Stimulated activated CD8-positive, alpha-beta memory T cell treated with anti-CD3 and anti-CD28 coated beads, Interleukin-15, amount 100 ng/mL, for 4 hours (primary cell): ENCODE measurements at places on chromosomes 12 and 14.

DNA sequence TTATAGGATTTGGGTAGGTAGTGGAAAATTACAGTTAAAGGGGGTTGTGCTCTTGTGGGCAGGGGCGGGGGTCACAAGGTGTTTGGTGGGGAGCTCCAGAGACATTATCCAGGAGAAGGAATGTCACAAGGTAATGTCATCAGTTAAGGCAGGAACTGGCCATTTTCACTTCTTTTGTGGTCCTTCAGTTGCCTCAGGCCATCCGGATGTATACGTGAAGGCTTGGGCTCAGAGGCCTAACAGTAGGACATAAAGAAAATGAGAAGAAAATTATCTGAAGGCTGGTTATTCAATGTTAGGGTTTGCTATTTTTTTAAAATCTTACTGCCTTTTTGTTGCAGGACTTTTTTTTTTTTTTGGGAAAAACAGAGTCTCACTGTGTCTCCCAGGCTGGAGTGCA is 2.5 kb upstream of the PSEN1 start:
- no peak for DNase-seq

GRCh38 chr12:76183459-76184186 is 99.1 kb upstream of the NAP1L1 start:
- no peak for DNase-seq

DNA sequence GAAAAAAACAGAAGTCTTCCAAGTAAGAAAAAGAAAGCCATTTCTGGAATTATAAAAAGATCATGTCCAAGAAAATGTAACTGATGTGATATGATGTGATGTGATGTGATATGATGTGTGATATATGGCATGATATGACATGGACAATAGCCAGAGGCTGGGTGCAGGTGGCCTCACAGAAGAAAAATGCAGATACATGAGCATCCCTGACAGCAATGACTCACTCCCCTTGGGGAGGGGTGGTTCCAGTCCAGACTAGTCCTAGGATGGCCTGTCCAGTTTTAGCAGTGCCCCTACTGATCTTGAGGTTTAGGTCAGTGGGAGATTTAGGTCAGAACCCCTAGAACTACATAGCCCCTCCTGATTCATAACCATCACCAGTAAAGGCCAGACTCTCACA is 3.5 kb upstream of the RHOJ start:
- no peak for DNase-seq

DNA sequence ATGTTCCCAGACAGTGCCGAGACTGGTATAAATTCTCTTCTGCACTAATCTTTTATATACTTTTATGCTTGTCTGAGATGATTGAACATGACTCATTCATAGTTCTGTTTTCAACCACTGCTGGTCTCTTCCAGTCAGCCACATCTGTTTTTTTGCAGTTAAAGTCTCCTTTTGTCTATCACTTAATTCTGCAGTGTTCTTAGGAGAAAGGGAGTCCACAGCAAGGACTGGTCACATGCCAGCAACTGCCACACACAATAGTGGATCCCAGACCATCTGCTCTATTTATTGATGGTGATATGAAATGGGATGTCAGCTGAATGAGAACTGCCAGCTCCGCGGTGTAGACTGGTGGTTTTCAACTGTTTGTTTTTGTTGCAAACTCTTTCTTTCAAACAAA is 379.8 kb downstream of the MED13L start:
- DNase-seq: no peak

GRCh38 chr14:49692193-49692757 is 645 bp upstream of the KLHDC1 start:
- DNase-seq: no peak

- DNase-seq: no peak
These were observed 27.3 kb downstream of the NTF3 start for GRCh38 chr12:5459051-5459782.

DNA sequence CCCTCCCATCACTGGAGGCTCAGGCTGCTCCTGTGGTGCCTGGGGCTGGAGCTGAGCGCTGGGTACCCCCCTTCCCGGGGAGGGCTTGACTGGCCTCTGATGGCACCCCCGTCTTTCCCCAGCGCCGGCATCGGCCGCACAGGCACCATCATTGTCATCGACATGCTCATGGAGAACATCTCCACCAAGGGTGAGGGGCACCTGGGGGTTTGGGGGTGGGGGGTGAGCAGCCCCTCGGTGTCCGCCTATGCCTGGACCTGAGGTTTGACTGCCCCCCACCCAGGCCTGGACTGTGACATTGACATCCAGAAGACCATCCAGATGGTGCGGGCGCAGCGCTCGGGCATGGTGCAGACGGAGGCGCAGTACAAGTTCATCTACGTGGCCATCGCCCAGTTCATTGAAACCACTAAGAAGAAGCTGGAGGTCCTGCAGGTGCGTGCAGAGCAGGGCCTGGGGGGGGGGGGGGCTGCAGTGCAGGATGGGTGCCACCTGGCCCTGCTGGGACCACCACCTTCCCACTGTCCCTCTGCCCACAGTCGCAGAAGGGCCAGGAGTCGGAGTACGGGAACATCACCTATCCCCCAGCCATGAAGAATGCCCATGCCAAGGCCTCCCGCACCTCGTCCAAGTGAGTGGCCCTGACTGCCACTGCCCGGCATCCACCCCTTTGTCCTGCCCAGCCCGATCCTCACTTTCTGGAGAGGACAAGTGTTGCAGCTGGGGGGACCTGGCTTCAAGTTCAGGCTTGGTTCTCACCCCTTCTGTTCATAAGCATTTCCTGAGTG is 8.8 kb downstream of the PTPN6 start:
- no peak for DNase-seq

DNA sequence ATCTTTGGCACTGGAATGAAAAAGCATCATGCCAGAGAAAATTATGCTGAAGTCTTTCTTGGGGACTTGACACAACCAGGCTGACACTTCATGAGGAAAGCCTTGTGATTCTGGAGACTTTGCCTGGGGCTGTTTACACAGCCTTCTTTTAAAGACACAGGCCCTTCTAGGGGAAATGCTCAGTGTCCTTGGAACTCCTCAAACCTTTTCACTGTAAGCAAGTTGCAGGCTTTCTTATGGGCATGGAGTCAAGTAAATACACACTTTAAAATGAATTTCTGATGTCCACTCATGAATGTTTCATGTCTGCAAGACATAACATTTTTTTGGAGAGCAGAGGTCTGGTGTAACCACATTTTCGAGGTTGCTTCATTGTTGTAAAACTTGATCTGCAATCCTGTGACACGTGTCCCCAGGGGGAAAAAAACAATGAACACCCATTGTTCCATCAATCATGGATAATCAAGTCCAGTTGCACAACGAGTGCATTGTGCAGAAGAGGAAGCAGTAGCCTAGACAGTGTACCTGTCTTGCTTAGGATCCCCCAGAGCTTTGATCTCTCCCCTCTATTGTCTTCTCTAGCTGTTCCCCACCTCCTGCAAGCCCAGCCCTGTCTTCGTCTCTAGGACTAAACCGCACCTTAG is 155.1 kb upstream of the PRICKLE1 start:
- no peak for DNase-seq

DNA sequence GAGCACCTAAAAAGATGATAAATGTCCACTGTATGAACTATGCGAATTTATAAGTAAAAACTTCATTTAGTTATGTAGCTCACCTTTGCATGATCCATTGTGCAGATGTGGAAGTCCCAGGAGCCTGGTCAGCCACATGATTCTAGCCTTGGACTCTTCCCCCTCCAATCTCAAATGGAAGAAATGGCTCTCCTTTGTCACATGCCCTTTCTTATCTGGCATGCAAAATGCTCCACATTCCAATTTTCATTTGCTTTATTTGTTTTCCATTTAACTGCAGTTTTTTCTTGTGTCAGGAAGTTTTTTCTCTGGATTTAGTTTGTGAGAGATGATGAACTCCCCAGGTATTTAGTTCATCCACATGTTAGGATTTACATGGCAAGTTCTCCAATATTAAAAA is 73.8 kb downstream of the DYRK2 start:
- no peak for DNase-seq

GRCh38 chr14:76926521-76927251 is 100.5 kb downstream of the LRRC74A start:
- no peak for DNase-seq

DNA sequence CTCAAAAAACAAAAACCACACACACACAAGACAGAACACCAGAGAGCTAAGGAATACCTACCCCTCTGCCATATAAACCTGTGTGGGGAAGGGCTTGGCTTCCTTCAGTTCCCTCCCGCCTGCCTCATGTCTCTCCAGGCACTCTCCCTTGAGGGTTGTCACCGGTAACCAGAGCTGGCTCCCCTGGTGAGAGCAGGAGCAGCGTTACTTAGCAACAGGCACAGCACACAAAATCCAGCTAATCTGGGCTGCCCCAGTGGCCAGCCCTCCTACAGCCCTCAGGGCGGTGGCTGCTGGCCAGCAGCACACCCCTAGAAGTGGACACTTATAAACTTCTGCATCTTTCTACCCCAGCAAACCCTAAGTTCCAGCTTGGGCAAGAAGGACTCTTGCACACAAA is 21.6 kb upstream of the NR4A1 start:
- no peak for DNase-seq

DNA sequence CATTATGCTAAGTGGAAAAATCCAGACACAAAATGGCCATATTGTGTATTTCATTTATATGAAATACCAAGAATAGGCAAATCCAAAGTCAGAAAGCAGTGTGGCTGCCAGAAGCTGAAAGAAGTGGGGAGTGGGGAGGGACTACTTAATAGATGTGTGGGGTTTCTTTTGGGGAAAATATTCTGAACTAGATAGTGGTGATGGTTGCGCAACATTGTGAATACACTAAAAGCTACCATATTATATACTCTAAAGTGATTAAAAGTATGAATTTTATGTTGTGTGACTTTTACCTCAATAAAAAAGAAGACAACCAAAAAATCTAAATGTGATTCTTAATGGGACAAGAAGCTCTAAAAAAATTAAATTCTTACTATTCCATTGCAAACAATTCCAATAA is 272.6 kb downstream of the DAD1 start:
- no peak for DNase-seq

GRCh38 chr14:68965261-68965761 is 13.8 kb downstream of the ACTN1 start:
- DNase-seq: no peak
